ENCODE measurements at places on chromosomes 3 and 15. TPM values are rescaled to one million over a fixed set of nuclear protein-coding genes. Genes with fewer than 3 reads are reported as not detected.

DNA sequence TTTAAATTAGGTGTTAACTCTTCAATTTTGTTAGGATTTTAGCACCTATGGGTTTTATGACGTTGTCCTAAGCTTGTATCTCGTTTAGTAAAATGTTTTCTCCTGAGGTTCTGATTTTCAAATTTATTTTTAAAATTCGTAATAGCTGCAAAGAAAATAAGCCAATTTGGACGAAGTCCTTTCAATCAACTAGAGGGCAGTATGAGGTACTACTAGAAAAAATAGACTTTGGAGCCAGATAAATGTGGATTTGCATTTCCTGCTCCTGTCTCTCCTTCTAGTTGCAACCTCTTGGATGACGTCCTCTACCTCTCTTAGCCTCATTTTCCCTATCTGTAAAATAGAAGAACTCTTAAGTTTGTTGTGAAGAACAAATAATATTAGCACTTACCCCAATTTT, 81.1 kb downstream of the SLTM start:
- DNase-seq, result no peak

TP63 gene
- 0.42 TPM for total RNA-seq

SSUH2 gene
- 0.14 TPM for total RNA-seq

RETNLB gene
- total RNA-seq, result not detected

- no peak for DNase-seq
Measured at GRCh38 chr3:123789760-123790159, 94.4 kb downstream of the MYLK start.

SATB1 gene
- total RNA-seq, result 33.0 TPM

KBTBD12 gene
- 14.5 TPM for total RNA-seq

DNA sequence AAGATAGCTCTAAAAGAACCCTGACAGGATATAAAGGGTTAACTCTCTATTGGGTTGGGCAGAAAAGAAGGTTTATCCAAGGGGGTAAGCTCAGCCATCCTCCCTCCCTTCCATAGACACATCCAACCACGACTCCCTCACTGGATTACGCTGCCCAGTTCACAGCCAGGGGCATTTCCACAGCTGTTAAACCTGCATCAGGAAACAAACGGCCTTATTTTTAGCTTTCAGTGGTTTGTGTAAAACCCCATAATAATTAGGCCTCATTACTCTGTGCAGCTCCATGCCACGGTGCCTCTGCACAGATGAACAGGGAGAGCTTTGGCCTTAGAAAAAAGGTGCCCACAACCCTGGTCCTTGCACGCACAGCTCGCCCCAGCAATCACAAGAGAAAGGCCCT, 110.6 kb downstream of the GABRB3 start:
- DNase-seq, result no peak

GOLGA8G gene
- not detected for total RNA-seq

HYPK gene
- total RNA-seq, result 9.2 TPM

FOXL2NB gene
- not detected for total RNA-seq

- DNase-seq, result no peak
Measured at GRCh38 chr3:160372780-160373179, 26.2 kb downstream of the IFT80 start.

C3orf70 gene
- total RNA-seq, result 22.7 TPM

DNA sequence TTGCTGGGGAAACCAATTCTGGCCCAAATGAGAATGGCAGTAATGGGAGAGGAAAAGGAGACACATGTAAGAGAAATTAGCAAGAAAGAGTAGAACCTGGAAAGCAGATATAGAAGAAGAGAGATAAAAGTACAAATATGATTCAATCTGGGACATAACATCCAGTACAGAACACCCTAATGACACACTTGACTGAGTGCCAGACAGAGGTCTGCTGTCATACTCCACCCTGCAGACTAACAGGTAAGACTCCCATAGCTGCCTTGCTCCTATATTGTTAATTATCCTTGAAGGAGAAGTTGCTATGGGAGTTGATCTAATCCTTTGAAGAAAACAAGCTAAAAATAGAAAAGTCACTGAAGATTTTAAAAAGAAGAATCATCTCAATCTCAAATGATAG, 21.1 kb downstream of the CCPG1 start:
- no peak for DNase-seq

CLDN18 gene
- total RNA-seq, result 7.3 TPM

- peak; percentile 2 for DNase-seq
Measured at GRCh38 chr3:100401674-100402041, 319 bp downstream of the LNP1 start.

DNA sequence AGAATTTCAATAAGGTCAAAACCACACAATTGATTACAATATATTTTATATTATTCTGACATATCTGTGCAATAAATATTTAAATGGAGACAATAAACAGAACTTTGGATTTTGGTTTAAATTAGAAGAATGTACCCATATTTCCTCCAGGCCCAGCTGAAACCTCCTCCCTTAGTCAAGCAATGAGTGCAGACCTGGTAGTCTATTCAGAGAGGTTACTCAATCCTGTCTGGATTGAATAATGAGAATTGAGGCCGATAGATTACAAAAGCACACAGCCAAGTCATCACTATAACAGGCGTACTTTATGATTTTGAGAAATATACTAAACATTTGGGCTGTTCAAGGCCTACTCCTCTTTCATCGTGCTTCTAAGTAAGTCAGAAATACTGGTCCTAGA, 114.5 kb upstream of the STRIT1 start:
- no peak for DNase-seq

GRCh38 chr15:29043736-29044502, 158.1 kb downstream of the APBA2 start:
- DNase-seq, result no peak

DNA sequence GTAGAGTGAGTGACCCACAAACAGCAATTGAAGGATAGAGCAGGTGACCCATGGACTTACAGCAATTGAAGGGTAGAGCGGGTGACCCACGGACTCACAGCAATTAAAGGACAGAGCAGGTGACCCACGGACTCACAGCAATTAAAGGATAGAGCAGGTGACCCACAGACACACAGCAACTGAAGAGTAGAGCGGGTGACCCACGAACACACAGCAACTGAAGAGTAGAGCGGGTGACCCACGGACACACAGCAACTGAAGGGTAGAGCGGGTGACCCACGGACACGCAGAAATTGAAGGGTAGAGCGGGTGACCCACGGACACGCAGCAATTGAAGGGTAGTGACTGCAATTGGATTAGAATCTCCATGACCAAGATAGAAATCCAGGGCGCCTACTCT, 9.8 kb upstream of the TNK2 start:
- DNase-seq, result no peak

SLC12A8 gene
- 4.1 TPM for total RNA-seq

DNA sequence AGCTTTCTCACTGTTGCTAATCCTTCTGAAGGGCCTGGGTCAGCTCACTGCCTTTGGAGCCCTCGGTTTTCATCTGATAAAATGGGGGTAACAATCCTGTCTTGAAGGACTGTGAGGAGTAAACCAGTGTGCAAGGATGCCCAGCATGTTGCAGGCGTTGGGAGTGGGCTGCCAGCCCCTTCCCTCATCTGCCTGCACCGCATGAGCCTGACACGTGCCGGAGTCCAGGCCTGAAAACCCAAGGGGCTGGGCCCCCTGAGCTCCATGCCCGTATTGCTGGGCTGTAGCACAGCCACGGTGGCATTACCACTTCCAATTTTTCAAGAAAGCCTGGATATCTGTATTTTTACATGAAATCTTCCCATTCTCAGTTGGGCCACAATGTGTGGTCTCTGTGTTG, 98.1 kb downstream of the DNAJB8 start:
- DNase-seq, result no peak

GRCh38 chr3:98259-98654, 98.3 kb upstream of the CHL1 start:
- no peak for DNase-seq

STX19 gene
- total RNA-seq, result not detected

- no peak for DNase-seq
Measured at GRCh38 chr3:142263112-142263511, 37.7 kb upstream of the GK5 start.

- DNase-seq, result no peak
Measured at GRCh38 chr3:4957978-4958377, 21.3 kb upstream of the BHLHE40 start.

DNA sequence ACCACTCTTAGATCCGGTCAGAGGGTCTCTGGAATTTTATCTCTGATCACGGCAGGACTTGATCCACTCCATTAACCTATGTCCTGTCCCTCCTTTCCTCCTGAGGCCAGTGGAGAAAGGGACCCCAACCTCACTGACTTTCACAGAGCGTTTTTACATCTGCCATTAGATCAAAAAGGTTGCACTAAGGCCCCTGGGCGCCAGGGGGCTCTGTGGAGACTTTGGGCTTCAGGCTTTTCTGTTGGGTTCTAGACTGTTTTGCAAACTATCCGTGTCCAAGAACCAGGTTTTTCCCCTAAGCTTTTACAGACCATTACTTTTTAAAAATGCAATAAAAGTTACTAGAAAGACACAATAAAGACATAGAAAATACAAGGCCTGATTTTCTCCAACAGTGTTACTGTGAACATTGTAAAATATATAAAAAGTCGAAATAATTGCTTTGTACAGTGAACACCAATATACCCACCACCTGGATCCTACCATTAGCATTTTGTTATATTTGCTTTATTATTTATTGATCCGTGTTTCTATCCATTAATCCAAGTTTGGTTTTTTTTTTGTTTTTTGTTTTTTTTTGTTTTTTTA, 159.7 kb downstream of the POLR2M start:
- DNase-seq, result no peak

OXSM gene
- 8.4 TPM for total RNA-seq

DNA sequence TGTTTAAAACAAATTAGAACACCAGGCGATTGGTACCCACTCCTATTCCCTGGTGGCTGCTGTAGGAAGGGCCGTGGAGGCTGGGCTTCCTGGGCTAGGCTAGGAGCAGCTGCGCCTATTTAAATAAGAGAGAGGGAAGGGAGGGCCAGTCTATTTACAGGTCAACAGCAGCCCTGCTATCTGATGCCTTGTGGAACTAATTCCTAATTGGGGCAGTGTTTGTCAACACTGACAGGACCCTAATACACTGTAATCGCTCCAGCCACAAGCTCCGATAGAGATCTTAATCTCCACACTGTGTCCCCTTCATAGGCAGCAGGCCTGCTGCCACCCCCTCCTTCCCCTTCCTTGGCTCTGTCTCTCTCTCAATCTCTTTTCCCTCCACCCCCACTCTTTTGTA, 116.9 kb upstream of the SOX14 start:
- DNase-seq, result no peak

- DNase-seq, result no peak
Measured at GRCh38 chr15:73493922-73494321, 51.0 kb downstream of the REC114 start.

- no peak for DNase-seq
Measured at GRCh38 chr3:10557250-10557649, 51.9 kb upstream of the ATP2B2 start.

SH3GL3 gene
- total RNA-seq, result not detected

DNA sequence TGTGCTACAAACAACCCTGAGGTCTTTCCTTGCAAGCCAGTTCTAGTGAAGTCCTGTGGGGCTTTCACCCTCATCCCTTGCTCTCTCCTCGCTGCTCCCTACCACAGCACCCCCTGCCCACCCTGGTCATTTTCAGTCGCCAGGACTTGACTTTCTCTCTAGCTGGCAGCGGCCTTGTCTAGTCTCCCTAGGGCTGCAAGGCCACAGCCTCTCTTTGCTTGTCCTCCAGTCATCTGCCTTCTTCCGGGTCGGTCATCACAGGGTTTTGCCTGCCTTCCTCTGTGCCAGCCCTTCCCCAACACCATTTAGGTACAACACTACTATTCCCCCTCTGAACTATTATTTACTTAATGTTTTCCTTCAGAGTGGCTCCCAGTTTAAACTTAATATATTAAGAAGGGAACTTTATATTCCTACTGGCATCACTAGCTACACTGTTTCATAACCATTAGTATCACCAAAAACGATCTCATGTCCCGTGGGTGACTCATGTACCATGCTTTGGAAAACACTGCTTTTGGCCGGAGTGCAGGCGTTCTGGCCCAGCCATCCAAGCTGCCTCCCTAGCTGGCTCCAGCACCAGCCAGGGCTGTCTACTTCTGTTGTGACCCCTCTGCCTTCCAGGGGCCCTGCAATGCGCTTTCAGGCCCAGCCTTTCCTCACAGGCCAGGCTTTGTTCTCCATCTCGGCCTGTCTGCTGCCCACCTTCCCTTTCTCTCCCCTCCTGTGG, 21.4 kb downstream of the FAH start:
- DNase-seq, result no peak

GRCh38 chr3:50805321-50805720, 130.6 kb downstream of the DOCK3 start:
- no peak for DNase-seq

GRCh38 chr3:152051501-152052404, 178.3 kb downstream of the SUCNR1 start:
- DNase-seq, result no peak

DNA sequence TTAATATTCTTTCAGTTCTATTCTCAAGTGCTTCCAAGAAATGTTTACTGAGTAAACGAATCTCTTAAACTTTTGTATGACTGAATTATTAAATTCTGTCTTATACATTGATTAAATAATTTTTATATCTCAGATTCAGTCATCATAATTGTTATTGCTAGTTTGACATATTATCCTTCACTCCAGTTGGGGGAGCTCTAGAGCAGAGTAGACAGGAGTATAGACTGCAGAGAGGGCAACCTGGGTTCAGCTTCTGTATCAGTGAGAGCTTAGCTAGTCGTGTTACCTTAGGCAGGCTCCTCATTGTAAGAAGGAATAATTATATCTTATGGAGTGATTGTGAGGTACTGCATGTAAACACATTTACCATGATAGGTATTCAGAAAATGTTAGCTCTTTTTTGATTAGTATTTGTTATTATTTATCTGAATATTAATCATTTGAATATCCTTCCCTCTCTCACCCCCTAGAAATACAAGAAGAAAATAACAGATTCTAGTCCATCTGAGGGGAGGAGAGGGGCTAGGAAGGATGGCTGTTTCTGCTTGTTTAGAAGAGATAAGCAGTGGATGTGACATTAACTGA, 31.0 kb upstream of the ZCWPW2 start:
- DNase-seq, result no peak

MAGEL2 gene
- not detected for total RNA-seq

ECE2 gene
- total RNA-seq, result not detected

GRCh38 chr3:131033480-131034080, 6.9 kb downstream of the NEK11 start:
- no peak for DNase-seq

GRCh38 chr3:54951405-54951804, 23.5 kb upstream of the LRTM1 start:
- peak; percentile 7 for DNase-seq

- DNase-seq, result no peak
Measured at GRCh38 chr15:46129145-46129544, 494.3 kb downstream of the SQOR start.

RBSN gene
- 47.8 TPM for total RNA-seq

- no peak for DNase-seq
Measured at GRCh38 chr3:186588632-186589031, 18.1 kb downstream of the DNAJB11 start.

Data from thoracic aorta (tissue), 2 donors.